Stimulated activated CD4-positive, alpha-beta T cell treated with anti-CD3 and anti-CD28 coated beads, Interleukin-15, amount 100 ng/mL, for 1 hour (primary cell): ENCODE measurements at places on chromosomes 12 and 14.

GRCh38 chr12:92403210-92404175 is 257.8 kb upstream of the BTG1 start:
- no peak for DNase-seq

DNA sequence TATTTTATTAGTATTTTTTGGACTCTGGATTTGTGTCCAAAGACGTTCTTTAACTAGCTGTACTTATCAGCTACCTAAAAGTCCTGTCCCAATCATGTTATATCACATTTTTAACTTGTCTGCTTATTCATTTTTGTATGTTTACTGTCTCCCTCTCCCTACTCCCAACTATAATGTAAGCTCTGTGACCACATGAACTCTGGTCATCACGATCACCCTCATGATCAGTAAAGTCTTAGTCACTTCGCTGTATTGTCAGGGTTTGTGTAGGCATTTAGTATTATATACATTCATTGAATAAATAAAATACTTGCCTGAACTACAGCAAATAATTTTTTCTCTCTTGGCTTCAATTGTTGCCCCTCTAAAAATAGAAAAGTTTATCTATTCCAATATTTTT is 211.0 kb downstream of the PIK3C2G start:
- DNase-seq, result no peak

- DNase-seq, result no peak
These were observed 17.4 kb downstream of the PPP1CC start for GRCh38 chr12:110725267-110725666.

DNA sequence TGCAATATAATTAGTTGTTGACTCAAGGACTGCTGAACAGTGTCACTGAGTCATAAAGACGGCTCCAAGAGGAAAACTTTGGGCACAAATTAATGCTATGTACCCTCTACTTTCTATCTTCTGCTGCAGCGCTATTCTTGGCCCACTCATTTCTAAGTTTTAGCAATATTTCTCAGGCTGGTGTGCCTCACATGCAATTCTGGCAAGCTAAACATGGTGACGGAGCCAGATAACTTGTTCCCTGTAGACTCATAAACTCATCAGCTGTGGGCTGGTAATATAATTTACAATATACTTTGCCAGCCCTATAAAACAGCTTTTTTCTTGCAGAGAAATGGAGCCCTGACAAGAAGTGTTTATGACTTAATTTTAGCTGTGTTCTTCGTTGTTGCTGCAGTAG is 615.1 kb downstream of the NRXN3 start:
- DNase-seq, result no peak

- DNase-seq, result no peak
These were observed at the start of gene HVCN1 for GRCh38 chr12:110688446-110689280. HVCN1 (minus strand) TSS chr12:110689115; CDS start chr12:110683245, 5,870 bp downstream.

DNA sequence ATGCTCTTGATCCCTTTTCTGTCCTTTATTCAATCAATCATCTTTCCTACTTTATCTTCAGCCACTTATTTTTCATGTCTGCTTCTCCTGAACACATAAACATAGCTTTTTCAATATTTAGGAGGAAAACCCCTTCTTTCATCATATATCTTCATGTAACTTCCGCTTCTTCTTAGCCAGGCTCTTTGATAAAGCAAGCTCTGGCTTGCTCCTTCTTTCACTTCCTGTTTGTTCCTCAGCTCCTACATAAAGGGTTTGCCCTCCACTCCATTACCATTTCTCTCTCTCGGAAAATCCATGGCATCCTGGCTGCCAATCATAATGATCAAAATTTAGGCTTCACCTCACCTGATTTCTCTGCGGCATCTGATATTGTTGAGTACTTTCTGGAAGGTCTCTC is 33.7 kb upstream of the HELB start:
- DNase-seq, result no peak

- no peak for DNase-seq
These were observed 2.3 kb downstream of the TMEM116 start for GRCh38 chr12:112010415-112011344.
